Stimulated activated CD8-positive, alpha-beta memory T cell treated with anti-CD3 and anti-CD28 coated beads, Interleukin-7, amount 100 ng/mL, for 24 hours (primary cell): ENCODE measurements at places on chromosomes 1 and 21.

GRCh38 chr1:185271921-185272320 is 45.1 kb downstream of the IVNS1ABP start:
- no peak for DNase-seq

- DNase-seq: no peak
These were observed 68.8 kb upstream of the WDR26 start for GRCh38 chr1:224503161-224504118.

- DNase-seq: no peak
These were observed 116.5 kb downstream of the TMEM53 start for GRCh38 chr1:44557778-44558177.

GRCh38 chr21:42062236-42063022 is 8.7 kb upstream of the UMODL1 start:
- peak; percentile 50 for DNase-seq

DNA sequence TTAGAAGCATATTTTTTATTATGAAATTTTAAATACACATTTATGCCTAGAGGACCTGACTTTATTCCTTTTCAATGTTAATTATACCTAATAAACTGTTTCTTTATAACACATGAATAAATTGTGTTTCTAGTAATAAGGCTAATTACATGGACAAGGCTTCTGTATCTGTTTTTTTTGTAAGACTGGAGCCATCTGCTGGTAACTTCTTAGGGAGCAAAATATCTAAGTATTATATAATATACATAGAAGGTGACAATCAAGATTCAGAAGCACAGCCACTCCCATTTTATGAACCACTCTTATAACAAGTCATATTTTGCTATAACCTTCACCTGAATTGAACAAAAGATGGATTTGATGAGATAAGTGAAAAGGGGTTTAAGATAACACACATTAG is 84.2 kb downstream of the LBR start:
- DNase-seq: no peak

GRCh38 chr1:6179564-6180175 is 451 bp downstream of the CHD5 start:
- DNase-seq: no peak

- DNase-seq: no peak
These were observed 54.4 kb upstream of the RIPK4 start for GRCh38 chr21:41821081-41821755.

DNA sequence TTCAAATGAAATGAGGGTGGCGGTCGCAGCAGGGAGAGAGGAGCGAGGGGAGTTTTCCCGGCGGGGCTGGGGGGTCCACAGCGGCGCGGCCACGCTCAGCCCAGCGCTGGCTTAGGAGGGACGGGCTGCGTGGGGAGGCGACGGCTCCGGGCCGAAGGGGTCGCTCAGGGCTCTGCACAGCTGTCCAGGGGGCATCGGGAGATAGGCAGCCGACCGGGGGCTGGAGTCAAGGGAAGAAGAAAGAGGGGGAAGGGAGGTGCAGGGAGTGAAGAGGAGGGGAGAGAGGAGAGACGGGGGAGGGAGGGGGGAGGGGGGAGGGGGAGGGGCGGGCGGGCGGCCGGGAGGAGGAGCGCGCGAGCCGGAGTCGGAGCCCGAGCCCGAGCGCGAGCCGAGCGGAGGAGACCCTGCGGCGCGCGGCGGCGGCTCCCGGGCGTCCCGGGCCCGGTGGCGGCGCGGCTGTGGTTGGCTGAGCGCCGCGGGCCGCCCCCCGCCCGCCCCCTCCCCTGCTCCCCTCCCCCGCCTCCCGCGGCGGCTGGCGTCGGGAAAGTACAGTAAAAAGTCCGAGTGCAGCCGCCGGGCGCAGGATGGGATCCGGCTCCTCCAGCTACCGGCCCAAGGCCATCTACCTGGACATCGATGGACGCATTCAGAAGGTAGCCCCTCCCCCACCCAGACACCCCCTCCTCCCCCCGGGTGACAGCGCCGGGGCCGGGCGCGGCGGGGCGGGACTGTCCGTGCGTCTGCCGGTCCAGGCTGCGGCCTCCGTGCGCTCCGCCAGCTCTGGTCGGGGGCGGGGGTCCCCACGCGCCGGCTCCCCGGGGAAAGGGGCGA is at the start of gene PDE9A:
PDE9A (plus strand) TSS at position 391 of the 831 bp plus-strand sequence; CDS start at position 585, 194 bp downstream.
- no peak for DNase-seq

DNA sequence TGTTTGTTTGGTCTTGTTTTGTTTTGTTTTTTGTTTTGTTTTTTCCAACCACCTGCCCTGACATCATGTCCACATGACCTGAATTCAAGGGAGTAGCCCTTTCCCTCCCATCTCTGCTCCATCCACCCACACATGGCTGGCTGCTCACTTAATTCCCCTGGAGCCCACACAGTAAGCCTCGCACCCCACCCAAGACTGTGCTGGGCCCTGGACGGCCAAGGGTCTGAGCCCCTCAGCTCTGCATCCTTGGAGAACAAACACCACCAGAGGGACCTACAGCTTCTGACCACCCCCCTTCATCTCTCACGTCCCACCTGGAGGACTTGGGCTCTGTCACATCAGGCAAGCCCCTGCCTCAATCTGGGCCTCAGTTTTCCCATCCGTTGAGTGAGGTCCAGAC is 39.1 kb downstream of the MATN1 start:
- no peak for DNase-seq

DNA sequence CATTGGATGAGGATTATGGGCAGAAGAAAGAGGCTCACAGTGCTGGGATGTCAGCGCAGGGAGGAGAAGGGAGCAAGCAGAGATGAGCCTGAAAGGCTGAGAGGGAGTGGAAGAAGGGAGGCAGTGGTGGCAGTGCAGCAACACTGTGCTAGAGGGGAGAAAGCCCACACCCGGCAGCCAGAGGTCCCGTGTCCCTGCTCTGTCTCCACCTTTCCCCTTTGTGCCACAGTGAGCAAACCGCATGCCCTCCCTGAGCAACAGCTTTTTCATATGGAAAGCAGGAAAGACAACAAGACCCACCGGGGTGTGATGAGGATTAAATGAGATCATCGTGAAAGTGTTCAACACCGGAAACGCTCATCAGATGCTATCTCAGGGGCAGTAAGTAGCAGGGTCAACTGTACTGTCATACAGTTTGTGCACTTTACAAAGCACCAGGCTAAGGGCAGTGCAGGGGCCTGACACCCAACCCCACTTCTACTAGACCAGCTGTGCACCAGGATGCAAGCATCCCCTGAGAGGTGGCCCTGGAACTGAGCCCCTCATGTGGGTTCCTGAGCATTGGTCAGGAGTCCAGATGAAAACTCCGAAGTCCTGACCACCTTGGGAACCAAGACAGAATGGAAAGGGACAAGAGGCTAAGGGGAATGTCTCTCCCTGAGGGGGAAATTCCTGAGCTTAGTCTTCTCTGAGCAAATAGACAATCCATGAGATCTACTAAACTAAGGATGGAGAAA is 9.1 kb downstream of the NHLH1 start:
- DNase-seq: no peak

DNA sequence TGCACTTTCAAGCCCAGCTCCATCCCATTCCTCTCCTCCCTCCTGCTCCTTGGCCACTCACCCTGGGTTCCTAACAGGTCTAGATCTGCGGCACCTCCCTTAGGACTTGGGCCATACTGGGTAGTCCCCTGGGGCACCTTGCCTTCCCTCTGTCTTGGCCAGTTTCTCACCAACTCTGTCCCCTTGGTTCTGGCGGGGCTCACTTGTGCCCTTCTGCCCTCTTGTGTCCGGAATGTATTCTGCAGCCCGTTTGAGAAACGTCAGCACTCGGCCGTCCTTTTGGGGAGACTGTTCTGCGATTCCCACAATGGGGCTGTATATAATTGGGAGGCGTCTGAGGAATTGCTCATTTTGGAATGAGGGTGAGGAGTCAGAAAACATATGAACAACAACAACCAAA is 162.4 kb downstream of the ZSCAN20 start:
- no peak for DNase-seq

GRCh38 chr1:5338466-5338865 is 653.8 kb downstream of the NPHP4 start:
- no peak for DNase-seq

DNA sequence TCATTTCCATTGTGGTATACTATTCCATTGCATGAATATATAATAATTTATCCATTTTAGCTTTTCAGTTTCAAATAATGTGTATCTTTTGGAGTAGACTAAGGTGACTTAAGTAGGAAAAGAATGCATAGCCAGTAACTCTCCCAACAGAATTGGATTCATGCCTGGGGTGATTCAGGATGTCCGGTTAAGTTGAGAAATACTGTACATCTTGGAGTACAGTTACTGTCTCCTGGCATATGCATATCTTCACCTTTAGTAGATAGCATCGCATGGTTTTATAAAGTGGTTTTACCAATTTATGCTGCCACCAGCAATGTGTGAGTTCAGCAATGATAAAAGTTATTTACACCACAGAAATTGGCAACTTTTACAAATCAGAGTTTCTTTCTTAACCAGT is 18.6 kb upstream of the SLC6A9 start:
- DNase-seq: no peak

- no peak for DNase-seq
These were observed 61.1 kb upstream of the PDE9A start for GRCh38 chr21:42592156-42592820.

DNA sequence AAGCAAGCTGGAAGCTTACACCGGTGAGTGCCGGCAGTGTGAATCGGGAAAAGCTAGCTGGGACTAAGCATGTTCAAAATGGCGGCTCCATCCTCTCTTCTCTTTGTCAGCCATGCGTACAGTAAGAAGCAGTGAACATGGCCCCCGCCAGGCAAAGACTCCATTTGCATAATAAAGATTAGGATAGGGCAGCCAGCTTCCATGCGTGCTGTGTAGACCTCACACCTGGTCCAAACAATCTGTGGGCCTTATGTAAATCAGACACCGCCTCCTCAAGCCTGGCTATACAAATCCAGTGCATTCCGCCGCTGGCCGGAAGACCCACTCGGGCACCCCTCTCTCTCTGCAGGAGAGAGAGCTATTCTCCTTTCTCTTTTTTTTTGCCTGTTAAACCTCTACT is 150.3 kb downstream of the TIAM1 start:
- DNase-seq: no peak

DNA sequence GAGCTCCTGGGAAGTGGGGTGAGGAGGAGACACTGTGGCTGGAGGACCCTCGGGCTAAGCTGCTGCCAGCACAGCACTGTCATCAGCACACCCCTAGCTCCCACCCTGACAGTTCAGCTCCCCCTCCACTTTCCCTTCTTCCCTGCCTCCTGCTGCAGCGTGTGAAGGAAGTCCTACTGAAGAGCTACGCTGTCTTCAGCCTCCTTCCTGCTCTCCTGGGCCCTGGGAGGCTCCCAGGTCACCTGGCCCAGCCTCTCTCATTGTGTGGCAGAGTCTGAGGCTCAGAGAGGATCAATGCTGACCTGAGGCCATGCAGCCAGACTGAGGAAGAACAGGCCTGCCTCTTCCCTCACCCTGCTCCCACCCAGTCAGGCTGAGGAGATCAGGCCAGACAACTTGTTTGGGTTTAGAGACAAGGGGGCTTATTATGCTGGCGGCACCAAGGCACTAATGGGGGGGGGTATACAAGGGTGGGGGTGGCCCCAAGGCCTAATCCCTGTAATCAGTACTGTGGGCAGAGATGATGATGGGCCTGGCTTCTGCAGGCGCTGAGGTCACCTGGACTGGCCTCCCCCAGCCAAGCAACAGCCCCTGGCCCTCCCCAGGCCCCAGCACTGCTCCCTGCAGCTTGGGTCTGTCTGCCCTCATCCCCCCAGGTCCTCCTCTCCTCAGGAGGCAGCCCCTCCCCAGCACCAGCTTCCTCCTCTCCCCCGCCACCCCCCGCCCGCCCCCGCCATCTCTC is 9.1 kb downstream of the NES start:
- no peak for DNase-seq

- DNase-seq: no peak
These were observed 4.8 kb upstream of the ANKRD65 start for GRCh38 chr1:1425753-1426495.

DNA sequence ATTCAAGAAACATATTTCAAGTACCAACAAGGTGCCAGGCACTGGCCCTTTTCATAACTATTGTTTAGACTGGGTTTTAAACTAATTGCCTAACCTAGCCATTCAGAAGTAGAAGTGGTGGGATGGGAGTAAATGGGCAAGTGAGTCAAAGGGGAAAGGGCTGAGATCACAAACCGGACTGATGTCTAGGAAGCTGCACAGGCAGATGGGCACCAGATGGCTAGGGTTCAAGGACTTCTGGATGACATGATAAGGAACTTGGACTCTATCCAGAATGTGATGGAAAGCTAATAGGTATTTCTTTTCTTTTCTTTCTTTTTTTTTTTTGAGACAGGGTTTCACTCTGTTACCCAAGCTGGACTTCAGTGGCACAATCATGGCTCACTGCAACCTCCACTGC is 46.6 kb downstream of the LYST start:
- no peak for DNase-seq

GRCh38 chr1:1106510-1107221 is 9.2 kb downstream of the C1orf159 start:
- DNase-seq: no peak

GRCh38 chr21:27103768-27104167 is 136.9 kb upstream of the ADAMTS5 start:
- no peak for DNase-seq

GRCh38 chr1:157460381-157460780 is 91.9 kb downstream of the FCRL5 start:
- no peak for DNase-seq
